Activated CD4-positive, alpha-beta memory T cell treated with anti-CD3 and anti-CD28 coated beads for 36 hours (primary cell): ENCODE measurements at places on chromosomes 5 and 9.

GRCh38 chr5:10673407-10673806 is 87.6 kb downstream of the DAP start:
- DNase-seq = no peak
- no peaks in the 10 kb centered on the region for H3K4me1 ChIP-seq
- H3K27ac ChIP-seq = no peak overlapping the region
- peaks cover 17% of the 10 kb centered on the region for H3K36me3 ChIP-seq

DNA sequence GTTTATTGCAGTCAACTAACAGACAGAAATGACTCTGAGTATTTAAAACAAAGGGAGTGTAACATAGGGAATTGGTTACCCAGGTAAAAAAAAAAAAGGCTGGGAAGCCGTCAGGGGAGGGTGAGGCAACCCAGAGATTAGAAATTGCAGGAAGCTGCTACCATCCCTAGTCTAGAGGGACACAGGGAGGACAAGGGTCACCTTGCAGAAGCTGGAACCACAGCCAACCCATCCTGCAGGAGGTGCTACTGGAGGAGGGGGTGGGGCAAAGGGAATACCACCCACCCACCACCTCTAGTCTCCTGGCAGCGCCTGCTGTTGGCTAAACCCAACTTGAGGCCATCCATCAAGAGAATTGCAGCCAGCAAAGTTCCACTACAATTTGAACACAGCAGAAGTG is 6.5 kb downstream of the CAST start:
- H3K4me1 ChIP-seq = peaks cover 59% of the 10 kb centered on the region
- peaks cover 9% of the 10 kb centered on the region for H3K36me3 ChIP-seq
- H3K27ac ChIP-seq = no peak overlapping the region
- H3K27me3 ChIP-seq = no peaks in the 10 kb centered on the region
- no peak overlapping the region for H3K4me3 ChIP-seq
- no peak for DNase-seq

- H3K36me3 ChIP-seq = no peaks in the 10 kb centered on the region
- no peak overlapping the region for H3K4me3 ChIP-seq
- H3K27ac ChIP-seq = no peak overlapping the region
- no peak for DNase-seq
Measured at GRCh38 chr5:173736923-173737412, 120.5 kb upstream of the BOD1 start.

DNA sequence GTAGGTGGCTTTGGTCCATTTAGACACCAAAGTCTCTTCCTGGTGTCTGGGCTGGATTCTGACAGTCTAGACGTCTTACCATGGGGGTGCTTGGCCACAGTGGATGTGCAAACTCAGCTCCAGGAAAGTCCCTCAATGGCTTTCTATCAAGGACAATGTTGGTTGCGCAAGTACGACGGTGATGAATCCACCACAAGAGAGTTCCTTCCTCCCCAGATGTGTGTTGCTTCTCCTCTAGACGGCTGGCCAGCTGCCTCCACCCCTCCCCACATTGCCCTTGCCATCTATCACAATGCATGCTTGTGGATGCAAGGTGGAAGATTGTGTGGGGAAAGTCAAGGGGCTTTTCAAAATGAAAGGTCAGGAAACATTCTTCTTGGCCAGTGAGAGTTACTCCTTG is 89.7 kb upstream of the IRX2 start:
- no peak overlapping the region for H3K27ac ChIP-seq
- no peak overlapping the region for H3K4me3 ChIP-seq
- no peaks in the 10 kb centered on the region for H3K27me3 ChIP-seq
- DNase-seq = no peak

DNA sequence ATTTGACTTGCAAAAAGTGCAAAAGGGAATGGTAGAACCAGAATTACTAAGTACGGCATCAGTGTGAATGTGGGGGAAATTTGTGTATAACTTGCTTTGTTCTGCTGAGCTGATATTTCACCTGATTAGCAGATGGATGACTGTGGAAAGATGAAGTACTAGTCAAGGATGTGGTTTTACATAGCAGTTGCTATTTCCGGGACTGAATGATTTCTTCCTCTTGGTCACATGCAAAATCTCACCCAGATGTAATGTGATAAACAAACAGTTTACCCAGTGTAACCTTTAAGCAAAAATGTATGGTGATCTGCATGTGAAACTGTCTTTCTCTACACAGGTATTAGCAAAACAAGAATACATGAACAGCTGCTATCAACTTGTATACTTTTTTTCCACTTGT is 46.1 kb downstream of the DCP2 start:
- H3K4me1 ChIP-seq = peaks cover 68% of the 10 kb centered on the region
- H3K4me3 ChIP-seq = no peak overlapping the region
- peaks cover 34% of the 10 kb centered on the region for H3K36me3 ChIP-seq
- H3K27ac ChIP-seq = peak overlapping the region; percentile 77
- no peaks in the 10 kb centered on the region for H3K27me3 ChIP-seq
- DNase-seq = no peak
